ENCODE measurements at places on chromosomes 7 and 10.

DNA sequence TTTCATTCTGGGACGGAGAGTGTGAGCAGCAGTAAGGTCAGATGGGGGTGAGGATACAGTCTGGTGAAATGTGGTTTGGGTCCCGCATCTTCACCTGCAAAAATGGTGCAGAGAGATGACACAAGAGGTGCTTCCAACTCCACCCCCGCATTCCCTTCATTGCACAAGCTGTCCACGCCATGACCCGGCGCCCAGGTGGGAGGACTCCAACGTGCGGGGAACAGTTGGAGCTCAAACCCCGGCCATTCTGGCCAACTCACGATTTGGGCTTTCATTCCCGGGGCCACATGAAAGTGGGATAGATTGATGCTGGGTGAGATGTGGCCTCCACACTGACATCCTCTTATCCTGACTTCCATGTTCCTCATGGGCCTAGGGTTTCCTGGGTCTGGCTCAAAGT lies 34.6 kb upstream of the ZNF273 start:
- DNase-seq, result no peak

DNA sequence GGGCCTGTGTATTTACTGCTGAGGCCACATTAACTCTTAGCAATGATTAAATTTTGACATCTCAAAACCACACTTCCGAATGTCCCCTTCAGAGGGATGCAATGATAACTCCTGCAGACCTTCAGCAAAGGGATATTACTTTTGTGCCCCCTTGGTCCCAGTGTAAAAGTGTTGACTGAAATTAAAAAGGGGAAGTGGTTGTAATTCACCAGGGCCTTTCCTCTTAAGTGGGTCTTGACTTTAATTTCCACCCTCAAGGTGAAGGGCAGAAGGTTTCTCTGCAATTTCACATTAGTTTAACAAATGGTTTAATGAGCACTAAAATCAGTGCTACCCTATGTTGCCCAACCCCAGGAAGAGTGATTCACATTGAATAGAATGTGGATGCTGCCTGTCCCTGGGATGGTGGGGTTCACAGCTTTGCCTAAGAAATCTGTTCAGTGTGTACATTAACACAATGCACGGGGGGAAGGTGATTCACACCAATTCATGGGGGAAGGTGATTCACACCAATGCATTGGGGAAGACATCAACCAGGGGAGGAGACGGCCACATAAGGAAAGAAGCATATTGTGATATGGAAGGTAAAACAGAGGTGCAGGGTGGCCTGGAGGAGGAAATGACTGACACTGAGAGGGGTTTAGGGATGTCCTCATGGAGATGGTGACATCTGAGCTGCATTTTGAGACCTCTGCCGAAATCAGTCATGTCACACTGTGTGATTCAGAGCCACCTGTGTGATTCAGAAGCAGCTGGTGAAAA lies 19.4 kb upstream of the TNS3 start:
- DNase-seq, result no peak

DNA sequence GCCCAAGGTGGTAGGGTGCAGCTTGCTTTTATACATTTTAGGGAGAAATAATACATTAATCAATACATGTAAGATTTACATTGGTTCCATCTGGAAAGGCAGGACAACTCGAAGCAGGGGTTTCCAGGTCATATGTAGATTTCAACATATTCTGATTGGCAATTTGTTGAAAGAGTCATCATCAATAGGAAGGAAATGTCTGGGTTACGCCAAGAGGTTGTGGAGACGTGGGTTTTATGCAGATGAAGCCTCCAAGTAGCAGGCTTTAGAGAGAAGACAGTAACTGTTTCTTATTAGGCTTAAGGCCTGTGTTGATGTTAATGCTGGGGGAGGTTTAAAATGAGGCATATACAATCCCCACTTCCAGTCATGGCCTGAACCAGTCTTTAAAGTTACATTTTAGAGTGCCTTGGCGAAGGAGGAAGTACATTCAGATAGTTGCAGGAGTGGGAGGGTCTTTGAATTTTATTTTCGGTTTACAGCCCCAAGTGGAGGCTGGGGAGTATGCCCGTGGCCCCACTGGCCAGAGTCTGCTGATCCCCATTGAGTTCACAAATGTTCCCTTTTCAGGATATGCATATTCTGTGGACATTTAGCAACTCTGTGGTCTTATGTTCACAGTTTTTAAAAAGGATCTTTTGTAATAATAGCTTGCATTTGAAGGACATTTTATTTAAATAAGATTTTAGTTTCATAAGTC lies 166.0 kb upstream of the GDF10 start:
- no peak for DNase-seq

DNA sequence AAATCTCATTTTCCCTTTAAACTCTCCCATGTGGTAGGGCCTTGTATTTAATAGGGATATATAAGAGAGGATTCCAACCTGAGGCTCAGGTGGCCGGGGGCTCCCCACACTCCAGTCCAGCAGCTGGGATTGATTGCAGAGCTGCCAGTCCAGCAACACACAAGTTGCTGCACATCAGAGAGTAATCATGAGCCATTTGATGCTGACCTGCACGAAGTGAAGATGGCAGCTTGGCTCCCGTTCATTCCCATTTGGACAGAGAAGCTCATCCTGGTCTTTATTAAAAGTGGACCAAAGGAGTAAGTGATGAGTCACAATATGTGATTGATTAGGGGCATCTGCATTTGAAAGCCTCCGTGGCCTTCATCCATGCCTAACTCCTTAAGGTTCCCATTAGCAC lies 202.4 kb downstream of the PLXNA4 start:
- no peak for DNase-seq

DNA sequence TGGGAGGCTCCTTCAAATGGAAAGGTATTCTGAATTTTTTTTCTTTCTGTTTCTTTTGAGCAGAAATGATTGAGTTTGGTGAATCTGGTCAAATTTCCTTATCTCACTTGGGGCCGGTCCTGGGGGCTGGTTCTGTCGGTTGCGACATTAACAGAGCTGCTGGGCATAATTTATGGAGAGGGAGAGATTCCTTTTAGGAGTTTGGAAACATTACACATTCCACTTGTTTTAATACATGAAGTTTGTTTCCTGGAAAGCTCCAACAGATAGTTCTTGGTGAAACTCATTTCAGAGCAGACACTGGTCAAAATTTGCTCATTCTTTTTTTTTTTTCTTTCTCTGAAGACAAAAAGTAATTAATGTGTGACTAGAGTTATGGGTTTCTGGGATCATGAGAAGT lies 129.9 kb downstream of the ABCA13 start:
- DNase-seq, result no peak

DNA sequence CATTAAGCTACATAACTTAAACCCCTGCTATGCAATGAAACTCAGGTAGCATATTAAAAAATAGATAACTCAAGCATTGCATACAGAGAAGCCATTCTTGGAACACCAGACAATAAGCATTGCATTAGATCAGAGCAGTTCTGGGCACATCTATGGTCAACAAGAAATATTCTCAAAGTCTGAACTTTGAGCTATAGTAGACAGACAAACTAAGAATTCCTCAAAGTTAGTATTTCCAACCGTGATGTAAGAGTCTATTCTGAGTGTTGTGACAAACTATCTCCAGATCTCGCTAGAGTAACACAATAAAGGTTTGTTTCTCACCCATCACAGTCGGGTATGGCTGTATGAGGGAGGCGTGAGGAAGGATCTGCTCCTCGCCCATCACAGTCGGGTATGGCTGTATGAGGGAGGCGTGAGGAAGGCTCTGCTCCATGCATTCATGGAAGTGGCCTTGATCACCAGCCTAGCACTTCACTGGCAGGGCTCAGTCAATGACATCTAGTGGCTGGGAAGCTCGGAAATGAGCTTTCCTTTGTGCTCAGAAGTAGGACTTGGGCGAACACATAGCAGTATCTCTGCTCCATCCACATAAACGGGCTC lies 61.6 kb upstream of the ANKRD1 start:
- DNase-seq, result no peak

DNA sequence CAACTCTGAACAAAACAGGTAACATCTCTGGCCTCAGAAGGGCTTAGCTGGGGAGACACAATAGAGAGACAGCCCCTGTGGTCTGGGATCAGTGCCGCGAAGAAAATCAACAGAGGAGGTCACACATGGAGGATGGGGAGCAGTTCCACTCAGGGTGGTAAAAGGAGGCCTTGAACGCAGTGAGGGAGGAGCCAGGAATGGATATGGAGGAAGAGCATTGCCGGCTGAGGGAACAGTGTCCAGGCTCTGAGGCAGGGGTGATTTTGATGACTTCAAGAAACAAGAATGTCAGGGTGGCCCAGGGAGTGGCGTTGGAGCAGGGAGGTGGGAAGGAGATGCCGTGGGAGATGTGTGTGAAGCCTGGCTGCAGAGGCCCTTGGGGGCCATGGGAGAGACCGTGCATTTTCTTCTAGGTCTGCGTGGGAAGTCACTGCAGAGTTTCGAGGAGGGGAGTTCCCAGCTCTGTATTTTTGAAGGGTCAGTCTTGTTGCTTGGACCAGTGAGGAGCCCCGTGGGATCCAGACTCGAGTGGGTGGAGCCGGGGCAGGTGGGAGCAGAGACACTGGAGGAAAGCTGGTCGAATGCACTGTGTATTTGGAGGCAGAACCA lies 35.7 kb upstream of the SH2D4B start:
- DNase-seq, result no peak

- no peak for DNase-seq
These were observed 39.6 kb upstream of the KCND2 start for GRCh38 chr7:120233338-120233737.

DNA sequence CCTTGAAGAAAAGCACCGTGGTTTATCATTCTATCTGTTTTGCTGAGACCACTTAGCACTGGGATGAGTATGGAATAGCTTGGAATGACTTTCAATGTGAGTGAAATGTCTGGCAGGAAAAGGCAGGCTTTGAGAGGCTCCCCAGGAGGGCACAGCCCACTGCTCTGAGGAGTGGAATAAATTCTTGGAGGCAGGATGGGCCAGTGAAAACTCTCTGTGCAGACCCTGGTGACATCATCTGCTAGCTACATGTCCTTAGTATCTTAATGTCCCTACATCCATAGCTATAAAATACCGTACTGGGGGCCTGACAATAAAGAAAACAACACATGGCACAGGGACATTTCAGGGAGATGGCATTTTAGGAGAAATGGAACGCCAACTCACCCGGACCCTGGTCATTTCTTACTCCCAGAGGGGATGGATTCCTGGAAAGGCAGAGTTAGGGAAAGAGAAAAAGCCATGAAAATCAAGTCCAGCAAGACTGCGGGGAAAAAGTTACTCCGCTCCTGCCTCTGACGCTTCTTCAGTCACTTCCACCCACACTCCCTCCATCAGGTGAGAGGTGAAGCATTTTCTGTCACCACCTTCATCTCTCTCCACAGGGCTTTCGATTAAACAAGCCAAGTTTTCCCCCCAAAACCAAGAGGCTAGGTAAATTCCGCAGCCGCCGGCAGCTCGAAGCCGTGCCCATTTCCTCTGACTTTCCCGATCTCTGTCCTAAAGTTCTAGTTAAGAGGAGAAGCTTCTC lies 991 bp downstream of the ZNF239 start:
- DNase-seq, result no peak

DNA sequence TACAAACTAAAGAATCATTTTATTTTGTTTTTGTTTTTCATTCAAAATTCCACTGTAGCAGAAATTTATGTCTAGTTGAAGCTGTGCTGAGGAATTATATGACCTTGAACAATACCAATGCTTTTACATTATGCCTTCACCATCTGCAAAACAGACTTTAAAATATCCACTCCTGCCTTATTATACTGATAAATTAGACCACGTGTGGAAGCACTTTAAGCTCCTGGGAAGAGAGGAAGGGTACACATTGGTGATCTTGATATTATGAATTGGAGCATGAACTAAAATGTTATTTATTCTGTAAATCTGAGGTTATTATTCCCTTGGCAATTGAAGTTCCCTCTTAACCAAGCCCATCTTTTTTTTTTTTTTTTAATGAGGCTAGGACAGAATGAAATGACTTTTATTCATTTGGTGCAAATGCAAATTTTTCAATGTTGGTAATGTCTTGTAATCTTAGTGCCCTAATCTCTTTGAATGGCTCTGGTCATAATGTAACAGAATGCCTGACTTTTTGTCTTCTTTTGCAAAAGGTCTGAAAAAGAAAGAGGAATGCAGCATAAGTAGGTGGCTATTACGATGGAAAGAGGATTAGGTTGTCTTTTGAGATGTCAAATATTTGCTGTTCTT lies 139.9 kb upstream of the COBL start:
- DNase-seq, result no peak

- no peak for DNase-seq
These were observed 222.8 kb downstream of the GALNT17 start for GRCh38 chr7:71354716-71355115.

- no peak for DNase-seq
These were observed 231.0 kb upstream of the LYZL1 start for GRCh38 chr10:29057822-29058331.

- DNase-seq, result no peak
These were observed 9.7 kb downstream of the NPTX2 start for GRCh38 chr7:98626460-98627412.

DNA sequence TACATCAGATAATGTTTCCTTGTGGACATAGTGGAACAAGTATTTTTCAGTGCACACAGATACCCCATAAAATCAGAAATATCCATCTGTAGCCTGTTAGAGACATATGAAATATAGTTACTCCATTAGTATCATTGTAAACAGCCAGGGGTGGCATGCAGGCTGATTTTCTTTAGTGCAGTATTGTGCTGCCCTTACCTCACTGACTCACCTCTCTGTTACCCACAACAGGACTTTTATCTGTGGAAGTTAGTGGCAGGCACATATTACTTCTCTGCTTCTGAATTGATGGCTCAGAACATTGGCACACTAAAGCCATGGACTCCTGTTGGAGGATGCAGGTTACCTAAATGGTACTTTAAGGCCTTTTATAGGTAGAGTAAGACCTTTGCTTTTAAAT lies 70.0 kb downstream of the SLC25A40 start:
- no peak for DNase-seq

GRCh38 chr10:70729763-70730357 lies 55.3 kb downstream of the TBATA start:
- no peak for DNase-seq

- no peak for DNase-seq
These were observed 178.7 kb downstream of the DNAJB6 start for GRCh38 chr7:157515342-157516041.

- no peak for DNase-seq
These were observed 15.5 kb downstream of the MSRB2 start for GRCh38 chr10:23110722-23111516.

GRCh38 chr7:12685550-12685949 lies 1.9 kb upstream of the ARL4A start:
- DNase-seq, result peak; percentile 52

- no peak for DNase-seq
These were observed 41.4 kb downstream of the EPHB4 start for GRCh38 chr7:100785878-100786277.

- no peak for DNase-seq
These were observed 27.4 kb upstream of the DIP2C start for GRCh38 chr10:716821-717220.

DNA sequence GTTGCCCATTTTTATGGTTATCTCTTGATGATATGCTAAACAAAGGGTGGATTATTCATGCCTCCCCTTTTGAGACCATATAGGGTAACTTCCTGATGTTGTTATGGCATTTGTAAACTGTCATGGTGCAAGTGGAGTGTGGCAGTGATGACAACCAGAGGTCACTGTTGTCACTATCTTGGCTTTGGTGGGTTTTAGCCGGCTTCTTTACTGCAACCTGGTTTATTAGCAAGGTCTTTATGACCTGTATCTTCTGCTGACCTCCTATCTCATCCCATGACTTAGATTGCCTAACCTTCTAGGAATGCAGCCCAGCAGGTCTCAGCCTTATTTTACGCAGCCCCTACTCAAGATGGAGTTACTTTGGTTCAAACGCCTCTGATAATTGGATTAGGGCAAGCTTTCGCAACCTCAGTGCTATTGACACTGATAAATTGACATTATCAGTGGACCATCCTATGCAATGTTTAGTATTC lies 36.9 kb downstream of the BAG3 start:
- no peak for DNase-seq
